ENCODE measurements at places on chromosomes 16 and 17.
A peak's percentile ranks its signal among the peaks of the same experiment; 100 is the strongest.

DNA sequence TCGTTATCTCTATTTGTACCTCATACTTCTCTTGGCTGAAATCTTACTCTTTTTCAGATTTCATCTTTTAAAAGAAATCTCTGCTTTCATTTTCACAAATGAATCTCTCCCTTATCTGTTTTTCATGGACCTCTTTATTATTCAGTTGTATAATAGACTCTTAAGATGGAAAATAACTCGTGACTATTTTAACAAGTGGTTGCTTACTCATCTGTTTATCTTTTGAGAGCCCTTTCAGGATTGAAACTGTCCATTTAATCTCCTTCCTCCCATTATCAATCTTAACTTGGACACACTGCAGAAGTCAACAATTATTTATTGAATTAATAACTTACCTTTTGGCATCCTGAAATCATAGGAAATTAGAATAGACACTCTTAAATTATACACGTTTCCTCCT lies 68.8 kb downstream of the ABCA8 start:
- no peaks in the 10 kb centered on the region for H3K4me1 ChIP-seq
- no peaks in the 10 kb centered on the region for H3K27me3 ChIP-seq
- no peak overlapping the region for H3K27ac ChIP-seq
- no peak for DNase-seq
- no peak overlapping the region for H3K4me3 ChIP-seq
- no peaks in the 10 kb centered on the region for H3K36me3 ChIP-seq

- peaks cover 40% of the 10 kb centered on the region for H3K27me3 ChIP-seq
- H3K4me3 ChIP-seq, result no peak overlapping the region
- no peaks in the 10 kb centered on the region for H3K4me1 ChIP-seq
- H3K27ac ChIP-seq, result no peak overlapping the region
Observed at GRCh38 chr16:86865851-86866662, 287.7 kb downstream of the FOXL1 start.

- no peak for DNase-seq
- H3K27me3 ChIP-seq, result peaks cover 62% of the 10 kb centered on the region
- no peak overlapping the region for H3K4me3 ChIP-seq
- H3K27ac ChIP-seq, result no peak overlapping the region
- H3K36me3 ChIP-seq, result no peaks in the 10 kb centered on the region
Observed at GRCh38 chr17:45771271-45771959, 12.7 kb upstream of the CRHR1 start.

DNA sequence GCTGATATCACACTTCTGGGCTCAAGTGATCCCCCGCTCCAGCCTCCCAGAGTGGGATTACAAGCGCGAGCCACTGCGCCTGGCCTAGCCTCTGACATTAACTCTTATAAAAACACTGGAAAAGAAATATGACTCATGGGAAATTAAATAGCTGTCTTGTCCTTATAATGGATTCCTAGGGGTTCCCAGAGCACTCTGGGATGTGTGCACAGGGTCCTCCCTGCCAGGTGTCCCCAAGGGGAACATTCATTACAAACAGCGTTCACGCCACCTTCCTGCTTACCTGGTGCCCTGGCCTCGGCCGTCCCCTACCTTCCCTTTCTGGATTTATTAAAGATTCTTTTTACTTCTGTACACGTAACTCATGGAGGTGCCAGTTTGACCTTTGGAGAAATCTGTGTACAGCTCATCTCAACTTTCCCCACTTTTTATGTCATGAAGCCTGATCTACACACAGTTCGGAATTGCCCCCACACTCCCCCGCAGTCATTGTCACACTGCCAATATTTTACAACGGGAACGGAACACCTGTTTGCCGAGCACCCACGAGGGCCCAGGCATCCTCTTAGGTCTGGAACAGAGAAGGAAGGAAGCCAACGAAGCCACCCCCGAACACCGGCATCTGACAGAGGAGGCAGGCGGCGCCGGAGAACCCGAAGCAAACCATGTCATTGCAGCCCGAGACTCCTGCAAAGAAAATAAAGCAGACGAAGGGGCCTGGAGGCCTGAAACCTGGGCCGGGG lies 39.7 kb upstream of the MEAK7 start:
- DNase-seq, result no peak
- peaks cover 9% of the 10 kb centered on the region for H3K4me1 ChIP-seq
- H3K27me3 ChIP-seq, result no peaks in the 10 kb centered on the region
- peak overlapping the region; percentile 1 for H3K27ac ChIP-seq
- no peak overlapping the region for H3K4me3 ChIP-seq

DNA sequence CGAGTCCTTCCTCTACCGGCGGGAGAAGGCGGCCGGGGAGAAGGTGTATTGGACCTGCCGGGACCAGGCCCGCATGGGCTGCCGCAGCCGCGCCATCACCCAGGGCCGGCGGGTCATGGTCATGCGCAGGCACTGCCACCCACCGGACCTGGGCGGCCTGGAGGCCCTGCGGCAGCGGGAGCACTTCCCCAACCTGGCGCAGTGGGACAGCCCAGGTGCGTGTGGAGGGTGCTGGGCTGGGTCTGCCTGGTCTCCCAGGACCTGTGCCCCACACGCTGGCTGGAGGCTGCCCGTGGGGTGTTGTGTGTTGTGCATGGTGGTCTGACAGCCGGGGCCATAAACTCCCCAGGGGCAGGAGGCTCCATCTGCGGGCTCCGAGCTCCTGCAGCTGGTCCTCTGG lies 25.4 kb downstream of the FLYWCH1 start:
- no peak overlapping the region for H3K27ac ChIP-seq
- DNase-seq, result no peak
- H3K4me1 ChIP-seq, result no peaks in the 10 kb centered on the region
- H3K36me3 ChIP-seq, result peaks cover 6% of the 10 kb centered on the region
- no peak overlapping the region for H3K4me3 ChIP-seq

GRCh38 chr17:57544834-57545463 lies 200.2 kb downstream of the CCDC182 start:
- H3K36me3 ChIP-seq, result peaks cover 4% of the 10 kb centered on the region
- DNase-seq, result no peak
- H3K27ac ChIP-seq, result peak overlapping the region; percentile 76
- peaks cover 60% of the 10 kb centered on the region for H3K4me1 ChIP-seq
- H3K27me3 ChIP-seq, result no peaks in the 10 kb centered on the region
- no peak overlapping the region for H3K4me3 ChIP-seq

DNA sequence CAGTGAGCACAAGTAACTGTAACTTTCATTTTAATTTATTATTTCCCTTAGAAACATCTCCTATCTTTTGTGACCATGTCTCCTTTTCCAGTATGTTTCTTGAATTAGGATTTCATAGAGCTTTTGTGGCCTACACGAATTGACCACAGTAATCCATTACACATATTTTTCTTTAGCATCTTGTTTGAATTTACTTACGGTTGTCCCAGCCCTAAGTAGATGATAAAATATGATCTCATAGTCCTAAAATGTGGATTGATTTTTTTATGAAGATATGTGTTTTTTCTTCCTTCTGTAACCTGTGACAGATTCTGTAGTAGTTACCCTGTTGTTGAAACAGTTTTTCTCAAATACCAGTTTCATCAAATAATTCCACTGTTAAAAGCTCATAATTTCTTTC lies 61.5 kb downstream of the NF1 start:
- peaks cover 32% of the 10 kb centered on the region for H3K4me1 ChIP-seq
- H3K27ac ChIP-seq, result peak overlapping the region; percentile 25
- H3K27me3 ChIP-seq, result peaks cover 14% of the 10 kb centered on the region
- peak overlapping the region; percentile 55 for H3K4me3 ChIP-seq

DNA sequence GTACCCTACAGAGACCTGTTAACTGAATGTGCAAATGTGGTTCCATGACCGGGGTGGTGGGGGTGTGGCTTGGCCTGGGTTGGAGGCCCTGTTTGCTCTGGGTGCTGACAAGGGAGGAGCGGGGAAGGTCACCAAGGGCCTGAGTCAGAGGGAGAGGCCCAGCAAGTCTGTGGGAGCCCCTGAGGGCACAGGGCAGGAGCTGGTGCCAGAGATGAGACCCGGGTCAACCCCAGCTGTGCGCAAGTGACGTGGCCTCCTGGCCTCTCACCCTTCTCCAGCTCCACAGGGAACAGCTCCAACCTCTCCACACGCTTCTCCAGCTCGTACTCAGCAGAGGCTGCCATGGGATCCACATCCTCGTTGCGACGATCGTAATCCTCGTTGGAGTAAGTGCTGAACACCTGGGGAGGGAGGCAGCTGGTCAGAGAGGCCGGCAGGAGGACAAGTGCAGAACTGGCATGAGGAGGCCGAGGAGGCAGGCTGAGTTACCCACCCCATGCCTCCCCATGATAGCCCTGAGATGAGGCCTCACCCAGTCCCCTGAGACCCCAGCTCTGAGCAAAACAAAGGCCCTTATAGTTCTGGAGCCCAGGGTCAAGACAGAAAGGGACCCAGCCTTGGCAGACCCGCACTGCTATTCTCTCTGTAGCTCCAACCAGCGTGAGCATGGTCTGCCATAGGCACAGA lies 5.5 kb downstream of the PPP1R9B start:
- H3K36me3 ChIP-seq, result peaks cover 16% of the 10 kb centered on the region
- peaks cover 16% of the 10 kb centered on the region for H3K4me1 ChIP-seq
- no peaks in the 10 kb centered on the region for H3K27me3 ChIP-seq
- no peak for DNase-seq

DNA sequence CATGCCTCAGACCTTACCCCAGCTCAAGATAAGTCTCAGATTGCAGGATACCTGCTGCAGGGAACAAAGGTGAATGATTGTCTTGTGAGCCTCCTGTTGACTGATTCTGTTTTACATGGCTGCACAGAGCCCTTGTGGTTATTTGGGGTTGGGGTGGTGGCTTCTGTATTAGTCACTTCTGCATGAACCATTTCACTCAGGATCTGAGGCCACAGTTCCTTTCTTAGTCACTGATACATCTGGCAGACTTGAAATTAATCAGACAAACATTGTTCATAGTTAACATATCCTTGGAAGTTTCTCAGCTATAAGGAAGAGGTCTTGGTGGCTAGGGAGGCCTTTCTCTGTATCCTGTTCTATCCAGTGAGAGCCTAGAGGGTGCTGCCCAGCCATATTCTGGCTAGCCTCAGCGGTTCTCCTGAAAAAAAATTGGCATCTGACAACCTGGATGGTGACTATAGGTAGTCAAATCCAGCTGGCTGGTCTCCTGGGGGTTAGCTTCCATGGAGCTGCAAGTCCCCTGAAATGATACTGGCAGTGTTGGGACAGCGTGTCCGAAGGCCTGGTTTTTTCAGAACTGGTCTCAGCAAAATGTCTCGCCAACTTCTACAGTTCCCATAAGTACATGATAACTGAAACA lies 8.4 kb upstream of the PLK1 start:
- peaks cover 10% of the 10 kb centered on the region for H3K36me3 ChIP-seq
- no peaks in the 10 kb centered on the region for H3K27me3 ChIP-seq
- no peak overlapping the region for H3K4me3 ChIP-seq
- H3K4me1 ChIP-seq, result peaks cover 2% of the 10 kb centered on the region
- no peak for DNase-seq

GRCh38 chr17:61040666-61041065 lies 359.0 kb upstream of the TBX2 start:
- peaks cover 12% of the 10 kb centered on the region for H3K36me3 ChIP-seq
- peaks cover 6% of the 10 kb centered on the region for H3K4me1 ChIP-seq
- H3K27ac ChIP-seq, result no peak overlapping the region
- H3K27me3 ChIP-seq, result no peaks in the 10 kb centered on the region

DNA sequence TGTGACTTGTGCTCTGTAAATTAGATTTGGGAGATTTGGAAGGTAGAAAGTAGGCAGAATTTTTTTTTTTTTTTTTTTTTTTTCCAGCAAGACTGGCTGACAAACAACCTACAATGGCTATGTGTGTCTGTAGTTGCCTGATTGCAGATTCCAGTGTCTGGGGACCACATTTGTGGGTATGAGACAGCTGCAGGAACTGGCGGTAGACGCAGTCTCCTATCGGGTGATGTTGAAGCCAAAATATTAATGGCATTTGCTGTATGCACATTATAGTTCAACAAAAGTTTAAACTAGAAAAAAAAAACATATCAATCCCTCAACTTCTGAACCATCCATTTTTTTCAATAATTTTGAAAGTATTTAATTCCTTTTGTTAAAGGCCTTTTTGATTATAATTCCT lies 665.2 kb downstream of the TOX3 start:
- peaks cover 45% of the 10 kb centered on the region for H3K27me3 ChIP-seq
- no peak overlapping the region for H3K4me3 ChIP-seq
- H3K4me1 ChIP-seq, result no peaks in the 10 kb centered on the region
- no peak for DNase-seq
- H3K27ac ChIP-seq, result no peak overlapping the region

GRCh38 chr16:83266848-83267553 lies 540.8 kb upstream of the HSBP1 start:
- peaks cover 10% of the 10 kb centered on the region for H3K27me3 ChIP-seq
- H3K4me3 ChIP-seq, result no peak overlapping the region
- H3K27ac ChIP-seq, result no peak overlapping the region
- no peaks in the 10 kb centered on the region for H3K36me3 ChIP-seq

GRCh38 chr17:48593840-48594537 lies 410 bp upstream of the HOXB5 start:
- no peak overlapping the region for H3K4me3 ChIP-seq
- H3K27me3 ChIP-seq, result peaks cover 99% of the 10 kb centered on the region
- peaks cover 7% of the 10 kb centered on the region for H3K4me1 ChIP-seq
- peaks cover 1% of the 10 kb centered on the region for H3K36me3 ChIP-seq

DNA sequence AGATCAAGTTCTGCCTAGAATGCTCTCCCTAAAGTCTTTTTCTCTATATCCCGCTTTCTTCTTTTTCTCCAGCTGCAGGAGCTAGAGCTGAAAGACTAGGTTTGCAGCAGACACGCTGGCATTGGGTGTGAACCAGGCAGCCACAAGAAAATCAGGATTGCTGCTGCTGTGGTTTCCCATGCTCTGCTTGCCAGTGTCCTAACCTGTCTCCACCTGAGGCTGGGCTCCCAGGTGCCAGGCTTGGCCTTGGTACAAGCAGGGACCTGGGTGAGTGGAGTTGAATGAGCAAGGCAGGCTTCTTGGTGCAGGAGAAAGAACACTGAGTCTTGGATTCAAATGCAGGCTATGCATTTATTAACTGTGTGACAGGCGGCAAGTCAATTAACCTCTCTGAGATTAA lies 440.3 kb upstream of the MAF start:
- H3K36me3 ChIP-seq, result no peaks in the 10 kb centered on the region
- peaks cover 16% of the 10 kb centered on the region for H3K4me1 ChIP-seq
- no peak overlapping the region for H3K27ac ChIP-seq
- H3K4me3 ChIP-seq, result no peak overlapping the region
- peaks cover 9% of the 10 kb centered on the region for H3K27me3 ChIP-seq

DNA sequence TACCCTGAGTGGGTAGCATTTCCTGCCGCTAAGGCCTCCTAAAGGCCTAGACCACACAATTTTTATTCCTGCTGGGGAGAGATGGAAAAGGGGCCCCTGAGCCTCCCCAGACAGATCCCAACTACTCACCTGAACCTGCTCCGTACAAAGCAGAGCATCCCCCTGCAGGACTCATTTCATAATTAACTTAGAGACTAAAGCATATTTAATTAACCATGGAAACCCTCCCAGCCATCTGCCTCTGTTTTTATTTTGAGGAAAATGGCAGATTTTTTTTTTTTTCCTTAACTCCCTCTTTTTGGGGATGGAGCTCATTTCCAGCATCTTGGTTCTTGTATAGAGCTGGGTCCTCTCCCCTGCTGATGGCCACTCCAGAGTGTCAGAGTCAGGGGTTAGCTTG lies 96.5 kb upstream of the CRHR1 start:
- no peak overlapping the region for H3K27ac ChIP-seq
- no peak for DNase-seq

GRCh38 chr17:74671031-74671771 lies 41.5 kb downstream of the CD300LF start:
- peaks cover 78% of the 10 kb centered on the region for H3K27me3 ChIP-seq
- H3K4me1 ChIP-seq, result no peaks in the 10 kb centered on the region
- no peaks in the 10 kb centered on the region for H3K36me3 ChIP-seq
- peak; percentile 95 for DNase-seq
- no peak overlapping the region for H3K27ac ChIP-seq
